ENCODE measurements at places on chromosomes 1 and 21.

- no peak for DNase-seq
Observed at GRCh38 chr1:232248276-232248820, 381.6 kb downstream of the SIPA1L2 start.

DNA sequence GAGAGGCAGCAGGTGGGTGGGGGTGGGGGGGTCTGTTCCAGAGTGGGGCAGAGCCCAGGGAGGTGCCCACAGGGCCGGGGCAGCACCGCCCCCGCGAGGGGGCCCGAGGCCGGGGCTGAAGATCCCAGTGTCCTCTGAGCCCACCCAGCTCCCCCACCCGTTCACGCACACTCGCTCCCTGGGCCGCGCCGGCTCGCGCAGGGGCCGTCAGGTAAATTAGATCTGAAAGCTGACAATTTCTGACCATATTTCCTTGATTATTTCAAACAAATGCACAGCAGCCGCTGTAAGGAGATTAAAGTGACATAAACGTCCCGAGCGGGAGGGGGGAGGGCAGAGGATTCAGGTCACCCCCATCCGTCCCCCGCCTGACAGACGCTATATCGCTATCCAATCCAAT lies 118.0 kb downstream of the CASZ1 start:
- DNase-seq: no peak

DNA sequence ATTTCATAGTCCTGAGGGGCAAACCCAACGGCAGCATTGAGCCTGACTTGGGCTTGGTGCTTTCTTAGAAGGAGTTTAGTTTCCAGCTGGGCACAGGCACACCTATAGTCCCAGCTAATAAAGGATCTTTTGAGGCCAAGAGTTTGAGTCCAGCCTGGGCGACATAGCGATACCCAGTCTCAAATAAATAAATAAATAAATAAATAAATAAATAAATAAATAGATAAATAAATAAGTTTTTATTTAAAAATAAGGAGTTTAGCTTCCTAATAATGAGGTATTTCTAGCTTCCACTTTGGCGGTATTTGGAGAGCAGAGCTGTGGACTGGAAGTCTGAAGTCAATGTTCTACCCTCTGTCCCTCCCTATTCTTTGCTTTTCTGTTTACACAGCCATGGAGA lies 186.6 kb downstream of the URB2 start:
- no peak for DNase-seq

GRCh38 chr1:232599178-232600041 lies 30.5 kb downstream of the SIPA1L2 start:
- DNase-seq: no peak

GRCh38 chr1:115329965-115330364 lies 8.1 kb downstream of the NGF start:
- no peak for DNase-seq

DNA sequence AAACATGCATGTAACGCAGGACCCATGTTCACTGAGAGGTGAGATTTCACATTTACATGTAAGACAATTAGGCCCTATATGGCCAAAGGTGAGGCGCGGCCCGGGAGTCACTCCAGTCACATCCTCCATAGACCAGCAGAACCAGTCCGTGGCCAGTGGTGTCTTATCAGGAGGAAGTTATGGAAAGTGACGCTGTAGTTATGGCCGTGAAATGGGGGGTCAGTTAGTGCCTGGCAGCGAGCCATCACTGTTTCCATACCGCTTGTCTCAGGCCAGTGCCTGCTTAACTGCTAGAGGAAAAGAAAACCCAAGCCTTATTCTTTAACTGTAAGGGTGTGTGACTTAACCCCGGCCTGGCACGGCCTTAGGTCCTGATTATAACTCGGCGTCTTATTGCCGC lies 6.1 kb downstream of the C1orf159 start:
- no peak for DNase-seq
